ENCODE measurements at places on chromosomes 3 and 15.

DNA sequence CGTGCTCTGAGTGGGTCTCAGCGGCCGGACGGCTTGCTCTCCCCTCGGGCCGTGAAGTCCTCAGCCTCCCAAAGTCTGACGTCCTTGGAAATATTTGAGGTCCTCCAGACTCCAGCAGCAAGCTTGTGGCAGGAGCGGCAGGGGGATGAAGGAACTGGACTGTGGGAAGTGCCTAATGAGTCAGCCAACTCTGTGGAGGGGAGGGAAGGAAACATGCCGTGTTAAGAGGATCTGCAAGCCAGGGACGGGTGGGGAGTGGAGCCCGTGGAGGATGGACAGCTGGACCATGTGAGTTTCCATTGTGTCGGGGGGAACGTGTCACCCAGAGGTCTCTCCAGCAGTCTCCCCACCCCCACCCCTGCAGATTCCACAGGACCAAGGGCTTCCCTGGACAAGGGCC, 39.4 kb upstream of the IDH2 start:
- no peak for DNase-seq

DNA sequence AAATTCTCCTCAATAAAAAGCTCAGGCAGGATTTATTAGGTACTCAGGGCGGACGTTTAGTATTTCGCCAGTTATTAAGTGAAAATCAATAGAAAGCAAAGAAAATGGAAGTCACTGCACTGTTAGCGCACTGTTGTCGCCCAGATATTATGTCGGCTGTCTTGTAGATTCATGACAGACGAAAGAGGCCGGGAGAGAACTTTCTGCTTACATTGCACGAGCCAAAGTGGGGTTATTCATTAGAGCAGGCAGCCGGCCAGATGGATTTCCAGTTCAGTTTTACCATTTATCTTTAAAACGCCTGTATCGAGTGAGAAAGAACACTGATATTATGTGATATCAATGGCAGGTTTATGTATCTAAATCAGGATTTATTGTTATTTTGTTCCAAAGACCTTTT, 866.0 kb upstream of the NR2F2 start:
- no peak for DNase-seq

DNA sequence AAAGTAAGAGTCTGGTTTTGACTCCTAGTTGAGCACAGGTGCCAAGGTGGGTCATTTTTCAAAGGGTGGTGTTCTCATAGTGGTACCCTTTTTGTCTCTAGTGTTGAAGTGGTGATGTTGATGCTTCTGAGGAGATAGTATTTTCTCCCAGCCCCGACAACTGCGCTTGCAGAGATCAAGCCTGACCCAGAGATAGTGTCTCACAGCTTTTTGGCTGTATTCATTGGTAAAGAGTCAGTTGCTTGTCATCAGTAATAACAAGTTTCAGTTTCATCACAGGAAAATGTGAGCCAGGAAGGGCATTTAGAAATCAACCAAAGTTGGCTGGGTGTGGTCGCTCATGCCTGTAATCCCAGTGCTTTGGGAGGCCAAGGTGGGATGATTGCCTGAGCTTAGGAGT, 139.3 kb downstream of the NFKBIZ start:
- DNase-seq: no peak

DNA sequence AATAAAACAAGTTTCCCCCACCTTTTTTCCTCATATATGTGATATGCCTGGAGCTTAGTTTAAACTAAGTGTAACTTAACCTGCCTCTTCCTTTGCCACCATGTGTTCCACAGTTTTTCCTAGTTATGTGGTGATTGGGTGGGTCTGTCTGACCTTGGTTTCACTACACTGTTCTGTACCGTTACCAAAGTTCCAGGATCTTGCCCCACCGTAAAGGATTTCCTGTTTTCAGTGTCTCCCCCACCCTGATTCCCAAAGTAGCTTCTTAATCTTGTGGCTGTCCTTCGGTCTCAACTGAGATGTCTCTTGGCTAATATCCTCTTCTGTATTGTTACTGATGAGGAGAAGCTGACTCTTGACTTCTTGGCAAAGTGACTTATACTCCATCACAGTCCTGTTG, 6.4 kb upstream of the MGA start:
- DNase-seq: no peak

- no peak for DNase-seq
Observed at GRCh38 chr3:128080323-128081080, 28.3 kb downstream of the SEC61A1 start.

DNA sequence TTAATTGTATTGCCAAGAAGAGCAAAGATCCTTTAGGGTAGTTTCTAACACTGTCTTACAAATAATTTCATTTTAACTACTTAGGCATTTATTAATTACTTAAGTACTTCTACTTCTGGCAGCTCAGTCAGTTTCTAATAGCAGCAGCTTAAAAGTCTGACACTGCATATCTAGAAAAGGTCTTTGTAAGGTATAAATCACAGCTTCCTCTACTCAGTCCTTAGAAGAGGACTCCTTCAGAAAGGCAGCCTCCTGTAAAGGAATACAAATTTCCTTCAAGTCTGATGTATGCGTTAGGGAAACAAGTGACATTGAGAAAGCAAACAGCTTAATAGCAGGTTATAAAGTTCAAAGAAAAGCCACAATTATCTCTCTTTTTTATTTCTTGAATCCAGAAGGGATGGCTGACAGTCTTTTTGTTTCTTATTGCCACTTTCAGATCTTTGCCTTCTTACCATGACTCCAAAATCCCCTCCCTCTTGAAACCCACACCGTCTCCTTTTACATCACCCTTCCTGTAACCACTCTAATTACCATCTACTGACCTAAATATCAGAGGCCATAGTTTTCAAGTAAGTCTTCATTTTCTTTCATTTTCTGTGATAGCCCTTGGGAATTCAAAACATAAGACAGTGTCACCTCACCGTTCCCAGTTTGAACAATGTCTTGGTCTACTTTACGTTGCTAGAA, 109.5 kb downstream of the CGGBP1 start:
- no peak for DNase-seq

- no peak for DNase-seq
Observed at GRCh38 chr3:107634099-107634489, 111.3 kb downstream of the BBX start.

GRCh38 chr15:88391006-88391405, 76.2 kb downstream of the MRPL46 start:
- no peak for DNase-seq
